ENCODE measurements at places on chromosomes 4 and X. TPM values are rescaled to one million over a fixed set of nuclear protein-coding genes. Genes with fewer than 3 reads are reported as not detected.

- DNase-seq = no peak
- H3K27me3 ChIP-seq = no peaks in the 10 kb centered on the region
- no peak overlapping the region for H3K27ac ChIP-seq
- H3K36me3 ChIP-seq = no peaks in the 10 kb centered on the region
- H3K4me1 ChIP-seq = no peaks in the 10 kb centered on the region
- no peak overlapping the region for H3K4me3 ChIP-seq
Measured at GRCh38 chrX:694800-695199, 64.2 kb downstream of the SHOX start.

- no peak overlapping the region for H3K4me3 ChIP-seq
- H3K36me3 ChIP-seq = peaks cover 36% of the 10 kb centered on the region
- DNase-seq = no peak
Measured at GRCh38 chr4:10091531-10092181, 24.9 kb downstream of the WDR1 start.

UBA6 gene
- 94.6 TPM for total RNA-seq

KLF8 gene
- total RNA-seq = not detected

GRCh38 chr4:69708211-69708610 is 52.2 kb downstream of the SULT1B1 start:
- no peaks in the 10 kb centered on the region for H3K36me3 ChIP-seq
- H3K4me3 ChIP-seq = no peak overlapping the region
- H3K4me1 ChIP-seq = peaks cover 13% of the 10 kb centered on the region
- H3K27ac ChIP-seq = peak overlapping the region; percentile 61
- DNase-seq = peak; percentile 30
- H3K27me3 ChIP-seq = no peaks in the 10 kb centered on the region

DNA sequence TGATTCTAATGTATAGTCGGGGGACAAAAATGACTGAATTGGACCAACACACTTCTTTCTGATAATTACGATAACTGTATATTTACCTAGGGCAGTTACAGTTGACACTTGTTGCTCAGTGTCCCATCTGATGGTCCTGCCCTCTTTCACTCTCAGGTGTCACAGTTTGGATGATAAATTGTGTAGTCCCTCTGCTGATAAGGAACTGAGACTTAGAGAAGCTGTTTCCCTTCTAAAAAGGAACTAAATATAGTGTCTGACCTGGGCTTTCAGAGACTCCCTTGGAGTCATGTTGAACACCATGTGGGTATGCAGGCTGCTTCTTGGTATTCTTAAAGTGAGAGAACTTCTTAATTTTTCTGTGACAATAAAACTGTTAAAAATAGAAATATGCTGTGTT is 23.7 kb upstream of the PNPLA4 start:
- H3K27ac ChIP-seq = no peak overlapping the region
- no peak for DNase-seq
- no peaks in the 10 kb centered on the region for H3K36me3 ChIP-seq
- no peaks in the 10 kb centered on the region for H3K4me1 ChIP-seq

- H3K4me3 ChIP-seq = no peak overlapping the region
- H3K4me1 ChIP-seq = no peaks in the 10 kb centered on the region
- H3K27me3 ChIP-seq = no peaks in the 10 kb centered on the region
Measured at GRCh38 chr4:77240469-77241066, 83.6 kb downstream of the CCNG2 start.

- no peaks in the 10 kb centered on the region for H3K36me3 ChIP-seq
- no peak overlapping the region for H3K27ac ChIP-seq
- DNase-seq = no peak
- no peak overlapping the region for H3K4me3 ChIP-seq
Measured at GRCh38 chr4:18291256-18291655, 269.7 kb upstream of the LCORL start.

All from PC-3 (cell line).